ENCODE measurements at places on chromosomes 1 and 21.

- DNase-seq = no peak
These were observed 20.1 kb downstream of the KIAA0040 start for GRCh38 chr1:175172503-175172902.

DNA sequence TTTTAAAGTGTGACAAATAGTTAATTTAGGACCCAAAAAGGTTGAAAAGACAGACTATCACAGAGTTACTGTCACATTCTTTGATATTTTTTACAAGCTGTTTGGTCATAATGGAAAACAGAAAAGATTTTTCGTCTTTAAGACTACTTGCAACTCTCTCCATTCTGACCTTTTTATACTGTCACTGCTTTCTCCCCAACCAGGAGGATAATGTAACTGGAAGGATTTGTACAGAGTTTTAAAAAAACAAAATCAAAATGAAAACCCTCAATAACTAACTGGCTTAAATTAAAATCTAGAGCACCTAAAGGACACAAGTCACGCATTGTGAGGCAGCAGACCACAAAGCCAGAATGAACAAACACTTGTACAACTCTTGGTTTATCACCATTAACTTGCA lies 257.7 kb downstream of the FAF1 start:
- no peak for DNase-seq

- no peak for DNase-seq
These were observed 37.1 kb upstream of the TRIM67 start for GRCh38 chr1:231124746-231125145.

GRCh38 chr1:117336088-117336817 lies 31.0 kb upstream of the MAN1A2 start:
- DNase-seq = no peak

DNA sequence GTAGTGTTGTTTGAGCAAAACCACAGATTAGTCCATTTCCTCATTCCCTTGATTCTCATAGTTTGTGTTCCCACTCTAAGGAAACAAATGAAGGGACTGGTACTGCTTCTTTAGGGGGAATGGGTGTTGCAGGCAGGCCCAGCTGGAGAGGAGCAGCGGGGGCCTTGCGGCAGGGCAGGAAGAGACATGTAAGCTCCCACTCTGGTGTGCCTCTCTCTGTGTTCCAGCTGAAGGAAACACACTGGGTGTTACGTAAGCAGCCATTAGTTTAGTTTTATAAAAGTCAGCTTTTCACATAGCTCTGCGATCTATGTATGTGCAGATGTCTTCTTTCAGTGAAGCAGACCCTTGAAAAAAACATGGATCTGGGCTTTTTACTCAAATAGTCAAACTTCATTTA lies 99.5 kb downstream of the CACHD1 start:
- no peak for DNase-seq

DNA sequence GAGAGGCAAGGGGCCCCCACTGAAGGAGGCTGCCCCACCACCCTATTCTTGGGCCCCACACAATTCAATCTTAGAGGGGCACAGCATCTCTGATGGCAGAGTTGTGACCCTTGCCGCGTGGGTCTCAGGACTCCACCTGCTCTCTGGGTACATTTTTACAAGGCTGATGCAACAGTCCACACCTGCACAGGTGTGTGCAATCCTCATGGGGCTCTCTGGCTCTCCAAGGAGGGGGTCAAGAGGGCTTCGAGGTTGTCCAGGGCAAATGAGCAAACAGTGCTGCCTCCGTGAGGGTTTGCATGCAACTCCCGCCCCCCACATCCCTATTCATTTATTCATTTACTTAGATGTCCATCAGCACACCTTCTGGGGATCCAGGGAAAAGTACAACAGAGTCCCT lies 81.6 kb upstream of the IFFO2 start:
- DNase-seq = no peak

GRCh38 chr1:194709439-194709838 lies 1523.0 kb upstream of the B3GALT2 start:
- DNase-seq = no peak

DNA sequence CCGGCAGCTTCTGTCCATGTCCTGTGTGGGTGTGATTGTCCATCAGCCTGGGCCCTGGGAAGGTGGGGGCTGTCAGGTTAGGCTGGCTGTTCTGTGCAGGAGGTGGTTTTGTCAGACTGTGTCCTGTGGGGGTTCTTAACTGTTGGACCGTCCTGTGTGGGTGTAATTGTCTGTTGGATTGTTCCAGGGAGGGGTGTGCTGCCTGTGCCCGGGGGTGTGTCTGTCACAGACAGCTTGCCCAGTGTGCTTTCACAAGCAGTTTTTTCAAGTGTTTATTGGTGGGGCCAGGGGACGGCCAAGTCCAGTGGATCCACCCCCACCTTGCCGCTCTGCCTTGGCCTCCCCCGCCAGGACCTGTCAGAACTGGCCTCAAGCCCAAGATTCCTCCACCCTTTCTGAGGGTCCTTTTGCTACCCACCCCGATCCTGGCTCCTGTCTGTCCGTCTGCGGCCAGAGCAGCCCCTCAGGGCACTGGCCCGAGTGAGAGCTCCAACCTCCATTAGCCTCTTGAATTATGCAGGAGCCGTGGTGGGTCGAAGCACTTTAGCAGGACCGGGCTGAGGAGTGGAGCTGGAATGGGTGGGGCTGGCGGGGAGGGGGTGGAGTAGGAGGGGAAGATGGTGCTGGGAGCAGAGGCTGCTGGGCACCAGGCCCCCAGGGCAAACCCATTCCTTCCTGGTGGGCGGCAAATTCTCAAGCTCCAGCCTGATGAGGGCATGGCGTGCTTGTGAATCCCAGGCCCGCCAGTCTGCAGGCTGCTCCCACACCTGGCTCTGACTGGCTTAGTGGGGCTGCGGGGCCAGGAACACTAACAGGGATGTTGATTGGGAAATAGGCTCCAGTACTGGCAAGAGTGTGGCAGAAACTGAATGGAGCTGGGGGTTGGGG lies 47.2 kb downstream of the PTPRF start:
- DNase-seq = no peak

GRCh38 chr1:74857676-74858075 lies 124.7 kb downstream of the TYW3 start:
- DNase-seq = no peak

DNA sequence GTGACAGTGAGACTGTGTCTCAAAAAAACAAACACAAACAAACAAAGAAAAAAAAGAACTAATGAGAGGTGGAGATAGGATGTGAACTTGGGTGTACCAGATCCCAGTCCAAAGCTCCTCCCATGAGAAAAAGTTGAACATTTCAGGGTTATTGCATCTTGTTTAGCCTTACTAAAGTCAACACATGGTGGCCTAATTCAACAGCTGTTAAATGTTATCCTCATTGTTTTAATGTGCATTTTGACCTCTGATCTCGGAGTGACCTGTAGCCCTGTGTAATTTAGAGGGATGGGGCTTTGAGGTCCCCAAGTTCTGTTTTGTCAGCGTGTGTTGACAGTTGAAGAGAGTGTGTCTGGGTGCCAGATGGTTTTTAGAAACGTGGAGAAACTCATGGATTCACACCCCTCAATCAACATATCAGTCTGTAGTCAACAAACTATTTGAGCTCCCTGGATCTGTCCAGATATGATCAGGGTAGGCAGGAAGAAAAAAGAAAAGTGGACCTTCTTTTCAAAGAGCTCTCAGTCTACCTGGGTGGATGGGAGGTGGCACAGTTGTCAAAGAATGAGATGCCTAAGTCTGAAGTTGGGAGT lies 34.7 kb downstream of the PTPRU start:
- no peak for DNase-seq

DNA sequence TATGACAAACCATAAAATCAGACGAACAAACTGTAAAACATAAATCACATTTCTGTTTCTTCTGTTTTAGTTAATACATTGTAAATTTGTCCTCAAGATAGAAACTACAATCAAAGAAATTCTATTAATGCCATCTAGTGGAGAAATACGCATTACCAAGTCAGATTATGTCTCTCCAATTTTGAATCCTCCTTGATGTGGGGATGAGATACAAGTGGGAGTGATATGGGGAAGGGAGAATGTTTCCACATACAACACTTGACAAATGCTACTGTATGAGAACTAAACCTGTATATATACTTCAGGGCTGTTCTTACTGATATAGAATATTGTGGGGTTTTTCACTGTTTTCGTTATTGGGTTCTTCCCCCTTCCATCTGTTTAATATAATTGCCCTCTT lies 2.6 kb downstream of the HFM1 start:
- no peak for DNase-seq

GRCh38 chr1:89942014-89942413 lies 52.9 kb upstream of the ZNF326 start:
- DNase-seq = no peak

DNA sequence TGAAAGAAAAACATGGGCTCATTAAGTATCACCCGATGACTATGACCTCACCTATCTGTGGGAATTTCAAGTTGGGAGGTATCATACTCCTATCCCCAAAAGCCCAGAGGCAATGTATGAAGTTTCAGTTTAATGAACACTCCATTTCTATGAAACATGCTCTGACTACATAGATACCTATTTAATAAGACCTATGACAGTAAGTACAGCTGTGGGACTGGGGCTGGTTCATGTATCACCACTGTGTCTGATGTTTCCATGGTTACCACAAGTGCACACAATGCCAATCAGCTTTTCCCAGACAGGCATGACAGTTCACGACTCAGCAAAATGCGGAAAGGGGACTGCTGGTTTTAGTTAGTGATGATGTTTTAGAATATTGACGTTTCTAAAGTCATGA lies 167.7 kb downstream of the SIPA1L2 start:
- no peak for DNase-seq

DNA sequence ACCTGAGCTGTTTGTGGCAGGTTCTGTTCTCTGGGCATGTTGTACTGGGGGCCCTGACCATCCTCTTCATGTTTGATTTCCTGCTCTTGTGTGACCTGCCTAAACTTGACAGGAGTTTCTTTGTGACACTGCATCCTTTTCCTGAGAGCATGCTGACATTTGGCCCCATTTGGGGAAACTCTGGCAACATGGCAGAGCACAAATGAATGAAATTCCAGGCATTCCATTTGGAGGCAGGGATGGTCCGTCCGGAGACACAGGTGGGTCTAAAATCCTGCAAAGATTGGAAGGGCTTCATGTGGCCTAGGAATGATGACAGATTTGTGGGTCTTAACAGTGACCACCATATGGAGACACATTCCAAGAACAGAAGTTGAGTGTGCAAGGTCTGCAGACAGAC lies 184.0 kb downstream of the FCRL5 start:
- DNase-seq = no peak

- DNase-seq = no peak
These were observed 53.4 kb upstream of the ATP5PO start for GRCh38 chr21:33968995-33969348.

- peak; percentile 15 for DNase-seq
These were observed 14.4 kb downstream of the SMYD3 start for GRCh38 chr1:246492611-246493245.

DNA sequence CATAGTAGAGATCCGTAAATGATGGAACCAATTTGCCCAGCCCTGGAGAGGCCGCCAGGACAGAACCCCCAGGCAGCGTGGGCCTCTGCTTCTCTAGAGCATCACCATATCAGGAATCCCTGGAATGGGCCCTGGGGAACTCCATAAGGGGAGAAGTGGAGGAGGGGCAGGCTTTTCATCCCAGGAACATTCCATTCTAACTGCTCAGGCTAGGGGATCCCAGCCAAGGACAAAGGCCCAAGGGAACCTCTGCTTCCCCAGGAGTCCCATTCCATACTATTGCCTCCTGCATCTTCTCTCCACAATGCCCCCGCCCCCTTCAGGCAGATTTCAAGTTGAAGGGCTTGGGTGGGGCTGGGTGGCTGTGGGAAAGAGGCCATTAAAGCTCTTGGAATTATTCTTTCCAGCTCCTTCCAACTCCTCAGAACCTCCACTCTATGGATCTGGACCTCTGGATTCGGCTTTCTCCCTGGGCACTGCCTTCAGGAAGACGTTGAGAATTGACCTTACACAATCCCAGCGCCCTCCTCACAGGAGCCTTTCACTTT lies 6.0 kb downstream of the TRNP1 start:
- no peak for DNase-seq

DNA sequence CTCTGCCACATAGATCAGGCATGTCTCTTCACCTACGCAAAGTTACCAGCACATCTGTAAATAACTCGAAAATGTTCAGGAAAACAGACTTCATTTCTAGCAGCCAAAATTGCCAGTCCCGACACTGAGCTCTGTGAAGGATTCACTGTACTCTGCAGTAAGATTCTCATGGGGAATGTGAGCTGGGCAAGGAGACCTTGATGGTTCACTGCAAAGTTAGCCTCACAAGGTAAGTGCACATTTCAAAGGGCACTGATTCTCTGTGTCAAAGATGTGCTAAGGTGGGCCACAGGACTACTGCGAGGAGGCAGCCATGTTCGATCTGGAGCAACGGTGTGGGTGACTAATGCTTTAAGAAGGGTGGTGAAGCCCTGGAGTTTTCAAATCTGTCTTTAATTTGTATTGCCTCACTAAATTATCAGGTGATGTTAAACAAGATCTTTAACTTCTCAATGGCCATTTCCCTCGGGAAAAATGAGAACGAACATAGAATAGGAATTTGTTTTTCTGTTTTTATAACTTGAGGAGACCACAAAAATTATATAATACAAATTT lies 25.2 kb downstream of the STPG1 start:
- no peak for DNase-seq

GRCh38 chr21:32415451-32416398 lies 3.2 kb downstream of the EVA1C start:
- no peak for DNase-seq

- no peak for DNase-seq
These were observed 413.9 kb downstream of the RPS6KC1 start for GRCh38 chr1:213464786-213465460.

DNA sequence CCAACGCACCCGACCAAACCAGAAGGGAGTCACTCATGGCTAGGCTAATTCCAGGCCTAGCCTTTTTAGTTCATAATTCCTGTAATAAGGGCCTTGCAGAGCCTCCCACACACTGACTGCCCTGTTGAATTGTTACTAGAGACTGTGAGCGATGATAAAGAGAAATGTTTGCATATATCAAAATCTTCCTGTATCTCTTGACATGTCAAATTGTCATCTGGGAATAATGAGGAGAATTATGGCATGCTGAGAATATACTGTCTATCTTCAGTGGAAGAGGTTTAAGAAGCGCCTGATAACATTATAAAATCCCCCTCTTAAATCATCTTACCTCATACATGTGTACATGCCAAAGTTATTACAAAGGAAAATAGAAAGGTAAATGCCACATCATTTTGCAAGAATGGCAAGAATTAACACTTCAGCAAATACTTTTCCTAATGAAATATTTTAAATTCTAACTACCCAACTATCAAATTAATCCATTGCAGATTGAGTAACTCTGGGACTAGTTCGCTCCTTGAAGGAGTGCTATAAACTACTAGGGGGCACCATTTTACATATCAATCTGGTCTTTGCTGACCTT lies 144.1 kb downstream of the CENPF start:
- DNase-seq = no peak

GRCh38 chr1:57363643-57364042 lies 60.2 kb downstream of the DAB1 start:
- DNase-seq = no peak

GRCh38 chr1:194866153-194866552 lies 1679.7 kb upstream of the B3GALT2 start:
- no peak for DNase-seq

GRCh38 chr1:75985827-75986226 lies 53.6 kb upstream of the ASB17 start:
- no peak for DNase-seq

Measured in CD4-positive, alpha-beta T cell treated with Interleukin-4 for 4 hours (primary cell).